ENCODE measurements at places on chromosomes 7 and 10. TPM values are rescaled to one million over a fixed set of nuclear protein-coding genes. Genes with fewer than 3 reads are reported as not detected.

GRCh38 chr10:103600956-103601569 lies 107.6 kb downstream of the NEURL1 start:
- H3K27ac ChIP-seq: no peak overlapping the region
- DNase-seq: no peak
- no peak overlapping the region for H3K4me3 ChIP-seq
- peaks cover 41% of the 10 kb centered on the region for H3K36me3 ChIP-seq

GRCh38 chr7:131173145-131173890 lies 154.4 kb upstream of the MKLN1 start:
- no peaks in the 10 kb centered on the region for H3K36me3 ChIP-seq
- DNase-seq: no peak
- H3K4me1 ChIP-seq: no peaks in the 10 kb centered on the region

DNA sequence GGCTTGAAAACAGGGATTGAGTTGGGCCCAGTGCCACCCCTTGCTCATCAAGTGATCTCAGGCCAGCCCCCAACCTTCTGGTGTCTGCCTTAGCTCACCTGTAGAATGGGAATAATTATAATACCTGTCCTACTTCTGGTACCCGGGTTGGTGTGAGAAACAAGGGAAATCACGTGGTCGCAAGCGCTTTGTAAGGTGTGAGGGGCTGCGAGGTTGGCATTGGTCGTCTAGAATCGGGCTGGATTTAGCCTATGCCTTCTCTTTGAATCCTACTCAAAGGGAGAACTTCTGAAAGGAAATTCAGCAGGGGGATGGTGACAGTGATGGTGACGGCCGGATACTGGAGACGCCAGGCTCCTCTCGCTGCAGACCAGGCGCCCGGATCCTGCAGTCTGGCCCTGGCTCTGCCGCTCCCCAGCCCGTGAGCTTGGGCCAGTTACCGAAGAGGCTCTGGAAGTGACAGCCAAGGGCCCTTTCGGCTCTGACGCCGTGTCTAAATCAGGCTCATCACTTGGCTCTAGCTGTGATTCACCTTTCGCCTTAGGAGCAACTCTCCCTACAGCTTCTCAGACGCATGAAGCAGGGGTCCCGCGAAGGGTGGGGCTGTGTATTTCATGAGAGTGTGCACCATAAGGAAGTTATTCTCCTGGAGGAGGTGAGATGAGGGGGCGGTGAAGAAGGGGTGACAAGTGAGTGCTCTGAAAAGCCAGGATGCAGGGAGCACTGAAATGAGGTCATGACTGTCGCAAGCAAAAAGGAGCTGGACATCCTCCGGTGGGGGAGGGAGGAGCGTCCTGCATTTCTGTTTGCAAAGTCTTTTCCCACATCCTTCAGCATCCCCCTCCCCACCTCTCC lies 4.0 kb upstream of the CREB5 start:
- H3K4me1 ChIP-seq: peaks cover 24% of the 10 kb centered on the region
- H3K36me3 ChIP-seq: no peaks in the 10 kb centered on the region
- peak overlapping the region; percentile 60 for H3K4me3 ChIP-seq
- peaks cover 33% of the 10 kb centered on the region for H3K27me3 ChIP-seq
- peak; percentile 46 for DNase-seq

DNA sequence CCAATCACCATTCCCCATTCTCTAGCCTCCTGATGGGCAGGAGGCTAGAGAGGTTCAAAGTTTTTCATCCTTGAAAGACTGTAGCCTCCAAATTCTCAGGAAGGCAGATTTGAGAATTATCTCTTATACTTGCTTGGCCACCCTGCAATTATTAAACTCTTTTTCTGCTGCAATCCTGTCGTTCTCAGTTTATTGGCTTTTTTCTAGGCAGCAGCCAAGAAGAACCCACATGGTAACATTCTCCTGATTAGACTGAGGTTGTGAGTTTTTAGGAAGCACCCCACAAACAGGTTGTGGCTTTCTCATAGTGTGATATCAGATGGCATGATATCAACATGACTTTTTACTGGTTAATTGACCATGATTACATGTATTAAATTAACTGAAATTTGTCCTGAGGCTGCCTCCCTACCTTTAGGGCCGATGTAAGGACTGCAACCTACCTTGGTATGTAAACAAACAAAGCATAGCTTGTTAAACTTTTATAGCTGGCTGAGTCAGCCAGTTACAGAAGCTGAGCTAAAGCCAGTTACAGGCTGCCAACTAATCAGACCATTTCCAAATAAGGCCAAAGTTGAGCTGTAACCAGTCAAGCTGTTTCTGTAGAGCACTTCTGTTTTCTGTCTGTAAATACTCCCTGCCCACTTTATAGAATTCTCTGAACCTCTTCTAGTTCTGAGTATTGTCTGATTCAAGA lies 3.2 kb upstream of the ZNF248 start:
- DNase-seq: no peak
- H3K36me3 ChIP-seq: no peaks in the 10 kb centered on the region
- peak overlapping the region; percentile 6 for H3K27ac ChIP-seq
- H3K27me3 ChIP-seq: no peaks in the 10 kb centered on the region
- H3K4me1 ChIP-seq: peaks cover 18% of the 10 kb centered on the region

- DNase-seq: peak; percentile 94
- peak overlapping the region; percentile 94 for H3K4me3 ChIP-seq
- peaks cover 69% of the 10 kb centered on the region for H3K36me3 ChIP-seq
- H3K27me3 ChIP-seq: no peaks in the 10 kb centered on the region
- peaks cover 39% of the 10 kb centered on the region for H3K4me1 ChIP-seq
Observed at GRCh38 chr10:73771722-73772280, 10.0 kb upstream of the CHCHD1 start.

- no peaks in the 10 kb centered on the region for H3K4me1 ChIP-seq
- no peak for DNase-seq
- H3K27ac ChIP-seq: no peak overlapping the region
- H3K4me3 ChIP-seq: no peak overlapping the region
Observed at GRCh38 chr10:27792216-27792615, 46.6 kb upstream of the MKX start.

Gene FAM25A
- total RNA-seq: not detected

Gene OIT3
- total RNA-seq: 0.18 TPM

DNA sequence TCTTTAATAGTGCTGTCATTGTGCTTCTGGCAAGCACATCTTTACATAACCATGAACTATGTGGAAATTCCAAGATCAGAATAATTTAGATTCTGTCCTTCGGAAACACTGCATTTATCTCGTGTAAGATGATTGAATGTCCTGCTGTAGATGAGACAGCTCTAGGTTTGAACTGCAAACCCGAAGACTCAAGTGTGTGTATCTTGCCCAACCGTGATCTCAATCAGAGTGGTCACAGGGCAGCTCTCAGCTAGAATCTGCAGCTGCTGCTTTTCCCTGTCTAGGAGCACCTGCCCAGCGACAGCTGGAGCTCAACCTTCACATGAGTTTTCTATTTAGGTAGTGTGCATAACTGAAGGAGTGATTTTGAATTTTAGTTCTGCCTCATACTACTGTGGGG lies 17.5 kb upstream of the KIF20B start:
- H3K4me3 ChIP-seq: no peak overlapping the region
- H3K27ac ChIP-seq: no peak overlapping the region
- no peaks in the 10 kb centered on the region for H3K27me3 ChIP-seq
- no peaks in the 10 kb centered on the region for H3K36me3 ChIP-seq

DNA sequence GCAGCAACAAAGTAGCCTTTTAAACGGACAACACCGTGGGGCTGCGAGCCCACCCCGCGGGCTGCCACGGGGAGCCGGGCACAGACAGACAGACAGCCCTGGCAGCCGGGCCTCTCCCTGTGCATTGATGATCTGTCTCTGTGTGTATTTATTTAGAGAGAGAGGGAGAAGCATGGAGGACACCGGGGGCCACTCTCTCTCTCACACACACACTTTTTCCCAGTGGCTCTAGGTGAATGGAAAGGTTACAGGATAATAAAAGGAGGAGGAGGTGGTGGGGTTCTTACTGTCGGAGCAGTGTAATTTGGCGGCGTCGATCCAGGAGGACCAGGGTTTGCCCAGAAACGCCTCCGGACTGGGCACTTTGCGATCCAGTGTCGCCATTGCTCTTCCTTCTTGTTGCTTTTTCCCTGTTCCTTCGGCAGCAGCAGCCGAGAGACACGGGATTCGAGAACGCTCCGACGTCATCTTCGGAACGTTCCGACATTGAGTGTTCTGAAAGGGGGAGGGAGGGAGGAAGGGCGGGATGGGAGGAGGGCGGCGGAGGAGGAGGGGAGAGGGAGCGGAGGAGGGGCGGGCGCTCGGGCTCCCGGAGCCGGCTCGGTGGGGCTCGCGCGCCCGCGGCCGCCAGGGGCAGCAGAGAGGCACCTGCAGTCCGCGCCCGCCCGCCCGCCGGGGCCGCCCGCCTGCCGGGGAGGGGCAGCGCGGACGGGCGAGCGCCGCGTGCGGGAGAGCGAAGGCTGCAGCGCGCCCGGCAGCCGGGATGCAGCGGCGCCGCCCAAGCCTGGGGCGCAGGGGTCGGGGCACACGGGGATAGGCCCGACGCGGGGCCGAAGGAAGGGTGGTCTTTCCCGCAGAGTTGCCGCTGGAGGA lies at the start of gene ATXN7L1:
Gene ATXN7L1, minus strand, starts transcription at position 509 of the 873 bp plus-strand sequence. Its CDS starts 41 bp downstream, at position 468.
- peak within 1 kb of the TSS; percentile 87 for H3K27ac ChIP-seq
- H3K36me3 ChIP-seq: no peaks in the 10 kb centered on the region
- H3K4me3 ChIP-seq: peak within 1 kb of the TSS; percentile 80
- no peaks in the 10 kb centered on the region for H3K27me3 ChIP-seq
- DNase-seq: peak; percentile 94
- peaks cover 25% of the 10 kb centered on the region for H3K4me1 ChIP-seq

Gene TBX20
- total RNA-seq: 0.65 TPM

- H3K27me3 ChIP-seq: no peaks in the 10 kb centered on the region
- no peaks in the 10 kb centered on the region for H3K4me1 ChIP-seq
- no peaks in the 10 kb centered on the region for H3K36me3 ChIP-seq
- H3K4me3 ChIP-seq: no peak overlapping the region
Observed at GRCh38 chr10:111515264-111515663, 438.4 kb downstream of the ADRA2A start.

Gene ENTPD7
- 8.1 TPM for total RNA-seq

- peaks cover 22% of the 10 kb centered on the region for H3K4me1 ChIP-seq
- H3K27me3 ChIP-seq: peaks cover 51% of the 10 kb centered on the region
- H3K36me3 ChIP-seq: no peaks in the 10 kb centered on the region
- peak; percentile 55 for DNase-seq
- H3K4me3 ChIP-seq: peak overlapping the region; percentile 60
Observed at GRCh38 chr7:73622909-73623797, 1.2 kb downstream of the MLXIPL start.
